ENCODE measurements at places on chromosomes 7 and 10. TPM values are rescaled to one million over a fixed set of nuclear protein-coding genes. Genes with fewer than 3 reads are reported as not detected.

GDF2 gene
- total RNA-seq = not detected

GRCh38 chr10:130635528-130635927 is 499.3 kb downstream of the GLRX3 start:
- no peaks in the 10 kb centered on the region for H3K4me1 ChIP-seq
- H3K36me3 ChIP-seq = no peaks in the 10 kb centered on the region
- H3K27me3 ChIP-seq = peaks cover 16% of the 10 kb centered on the region
- H3K4me3 ChIP-seq = no peak overlapping the region
- DNase-seq = no peak
- H3K27ac ChIP-seq = no peak overlapping the region

AKR1C3 gene
- total RNA-seq = not detected

DNA sequence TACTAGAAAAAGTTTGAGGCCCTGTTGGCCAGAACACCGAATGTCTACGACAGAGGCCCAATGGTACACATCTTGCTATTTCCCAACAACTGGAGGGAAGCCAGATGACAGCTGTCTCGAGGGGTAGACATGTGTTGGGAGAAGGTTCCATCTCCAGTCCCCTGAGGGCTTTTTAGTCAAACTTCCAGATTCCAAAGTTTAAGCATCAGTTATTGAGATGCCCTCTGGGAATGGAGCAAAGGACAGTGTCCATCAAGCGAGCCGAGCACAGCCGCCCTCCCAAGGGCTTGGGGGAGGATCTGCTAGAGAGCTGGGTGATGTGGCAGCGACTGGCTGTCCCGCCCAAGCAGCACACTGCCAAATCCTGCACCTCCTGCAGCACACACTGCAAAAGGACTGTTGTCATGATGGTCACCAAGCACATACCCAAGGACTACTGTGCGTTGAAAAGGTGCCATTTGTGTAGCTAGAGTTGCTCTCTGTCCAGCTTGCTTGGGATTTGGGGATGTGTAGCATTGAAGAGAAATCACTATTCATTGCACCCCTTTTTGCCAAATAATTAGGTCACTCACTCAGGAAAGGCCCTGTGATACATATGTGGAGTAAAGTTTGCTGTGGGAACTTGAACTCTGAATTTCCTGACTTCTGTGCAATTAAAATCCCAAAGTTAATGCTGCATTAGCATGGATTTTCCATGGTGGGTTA is 164.6 kb downstream of the TRIL start:
- no peaks in the 10 kb centered on the region for H3K27me3 ChIP-seq
- no peaks in the 10 kb centered on the region for H3K36me3 ChIP-seq
- no peak overlapping the region for H3K27ac ChIP-seq
- H3K4me3 ChIP-seq = no peak overlapping the region
- H3K4me1 ChIP-seq = no peaks in the 10 kb centered on the region

DNA sequence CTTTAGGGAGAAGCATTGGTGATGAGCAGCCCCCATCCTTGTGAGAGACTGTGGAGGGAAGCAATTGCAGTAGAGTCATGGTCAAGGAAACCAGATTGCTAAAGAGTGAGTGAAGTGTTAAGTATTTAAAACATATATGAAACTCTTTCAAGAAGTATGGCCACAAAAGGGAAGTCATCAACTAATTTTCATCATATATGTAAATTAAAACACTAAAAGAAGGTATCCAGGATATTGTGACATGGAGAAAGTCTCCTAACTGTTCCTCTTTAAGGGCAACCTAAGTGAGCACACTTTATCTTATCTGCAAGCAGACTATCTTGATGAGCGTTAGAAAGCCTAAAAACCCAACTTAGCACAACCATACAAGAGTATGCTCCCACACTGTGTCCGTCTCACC is 69.7 kb downstream of the CD36 start:
- DNase-seq = no peak
- H3K27me3 ChIP-seq = no peaks in the 10 kb centered on the region
- no peaks in the 10 kb centered on the region for H3K4me1 ChIP-seq
- H3K4me3 ChIP-seq = no peak overlapping the region
- H3K36me3 ChIP-seq = no peaks in the 10 kb centered on the region

GRCh38 chr7:91835826-91836368 is 44.6 kb downstream of the MTERF1 start:
- no peak overlapping the region for H3K4me3 ChIP-seq
- no peak overlapping the region for H3K27ac ChIP-seq
- H3K27me3 ChIP-seq = peaks cover 2% of the 10 kb centered on the region

GRCh38 chr7:108643136-108643535 is 73.5 kb downstream of the DNAJB9 start:
- H3K27ac ChIP-seq = no peak overlapping the region
- no peak for DNase-seq
- no peaks in the 10 kb centered on the region for H3K4me1 ChIP-seq
- peaks cover 2% of the 10 kb centered on the region for H3K27me3 ChIP-seq
- no peaks in the 10 kb centered on the region for H3K36me3 ChIP-seq
- H3K4me3 ChIP-seq = no peak overlapping the region

ARMS2 gene
- not detected for total RNA-seq

DNA sequence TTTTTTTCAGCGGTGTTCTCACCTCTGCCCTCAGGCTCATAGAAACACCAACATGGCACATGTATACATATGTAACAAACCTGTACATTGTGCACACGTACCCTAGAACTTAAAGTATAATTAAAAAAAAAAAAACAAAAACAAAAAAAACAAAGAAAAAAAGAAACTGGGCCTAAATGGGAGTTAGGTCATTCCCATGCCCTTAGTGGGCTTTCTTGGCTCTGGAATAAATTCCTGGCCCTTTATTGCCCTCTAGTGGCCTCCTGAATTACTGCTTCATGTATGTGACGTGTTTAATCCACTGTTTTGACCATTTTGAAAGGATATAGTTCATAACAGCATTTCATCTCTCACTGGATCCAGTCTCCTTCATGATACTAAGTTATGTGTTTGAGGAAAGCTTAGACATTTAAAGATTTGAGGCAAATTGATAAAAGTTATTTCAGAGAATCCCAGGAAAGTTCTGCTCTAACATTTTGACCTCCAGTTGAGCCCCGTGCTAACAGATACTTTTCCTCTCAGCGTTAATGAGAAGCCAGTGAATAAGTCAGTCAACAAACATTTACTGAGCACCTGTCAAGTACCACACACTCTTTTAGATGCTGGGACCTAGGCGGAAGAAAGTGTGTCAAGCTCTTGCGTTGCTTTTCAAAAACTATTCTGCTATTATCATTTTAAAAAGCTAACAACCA is 54.7 kb upstream of the SYPL1 start:
- H3K36me3 ChIP-seq = no peaks in the 10 kb centered on the region
- H3K4me3 ChIP-seq = no peak overlapping the region
- DNase-seq = no peak
- H3K27me3 ChIP-seq = peaks cover 16% of the 10 kb centered on the region

GRCh38 chr10:29956335-29956924 is 103.0 kb downstream of the JCAD start:
- H3K36me3 ChIP-seq = no peaks in the 10 kb centered on the region
- H3K4me1 ChIP-seq = no peaks in the 10 kb centered on the region
- H3K27me3 ChIP-seq = no peaks in the 10 kb centered on the region
- no peak overlapping the region for H3K4me3 ChIP-seq

- no peak for DNase-seq
- H3K36me3 ChIP-seq = no peaks in the 10 kb centered on the region
- H3K27me3 ChIP-seq = peaks cover 2% of the 10 kb centered on the region
Measured at GRCh38 chr10:59227136-59227673, 50.8 kb downstream of the PHYHIPL start.

DNA sequence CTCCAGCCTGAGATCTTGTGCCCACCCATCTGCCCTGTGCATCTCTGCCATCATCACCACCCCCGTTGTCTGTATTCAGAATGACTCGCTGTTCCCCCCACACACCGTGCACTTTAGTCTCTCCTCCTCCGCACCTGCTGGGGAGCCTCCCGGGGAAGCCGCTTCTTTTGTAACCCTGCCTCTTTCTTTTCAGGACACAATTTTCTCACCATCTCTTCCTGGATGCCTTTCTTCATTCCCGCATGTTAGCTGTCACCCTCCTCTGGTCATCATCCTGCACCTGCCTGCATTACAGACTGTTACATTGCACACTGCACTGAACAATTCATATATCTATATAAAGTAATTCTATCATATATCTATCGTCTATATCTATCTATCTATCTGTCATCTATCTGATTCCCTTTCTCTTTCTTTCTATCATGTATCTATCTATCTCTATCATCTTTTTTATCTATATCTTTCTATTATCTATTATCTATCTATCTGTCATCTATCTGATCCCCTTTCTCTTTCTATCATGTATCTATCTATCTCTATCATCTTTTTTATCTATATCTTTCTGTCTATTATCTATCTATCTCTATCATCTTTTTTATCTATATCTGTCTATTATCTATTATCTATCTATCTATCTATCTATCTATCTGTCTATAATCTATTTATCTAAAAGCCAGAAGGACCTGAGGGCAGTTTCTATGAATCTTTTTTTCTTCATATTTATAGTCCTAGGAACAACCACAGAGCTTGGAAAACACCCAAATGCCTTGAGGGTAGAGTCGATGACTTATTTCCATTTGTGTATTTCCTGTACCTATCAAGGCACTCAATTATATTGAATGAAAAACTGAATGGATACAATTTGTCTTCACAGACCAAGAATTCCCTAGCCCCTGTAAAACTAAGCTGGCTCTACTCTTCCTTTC is 642.5 kb downstream of the ACTR3B start:
- no peaks in the 10 kb centered on the region for H3K36me3 ChIP-seq
- H3K4me3 ChIP-seq = no peak overlapping the region
- no peaks in the 10 kb centered on the region for H3K27me3 ChIP-seq

CHAT gene
- total RNA-seq = 0.54 TPM

ITGB8 gene
- not detected for total RNA-seq

DNA sequence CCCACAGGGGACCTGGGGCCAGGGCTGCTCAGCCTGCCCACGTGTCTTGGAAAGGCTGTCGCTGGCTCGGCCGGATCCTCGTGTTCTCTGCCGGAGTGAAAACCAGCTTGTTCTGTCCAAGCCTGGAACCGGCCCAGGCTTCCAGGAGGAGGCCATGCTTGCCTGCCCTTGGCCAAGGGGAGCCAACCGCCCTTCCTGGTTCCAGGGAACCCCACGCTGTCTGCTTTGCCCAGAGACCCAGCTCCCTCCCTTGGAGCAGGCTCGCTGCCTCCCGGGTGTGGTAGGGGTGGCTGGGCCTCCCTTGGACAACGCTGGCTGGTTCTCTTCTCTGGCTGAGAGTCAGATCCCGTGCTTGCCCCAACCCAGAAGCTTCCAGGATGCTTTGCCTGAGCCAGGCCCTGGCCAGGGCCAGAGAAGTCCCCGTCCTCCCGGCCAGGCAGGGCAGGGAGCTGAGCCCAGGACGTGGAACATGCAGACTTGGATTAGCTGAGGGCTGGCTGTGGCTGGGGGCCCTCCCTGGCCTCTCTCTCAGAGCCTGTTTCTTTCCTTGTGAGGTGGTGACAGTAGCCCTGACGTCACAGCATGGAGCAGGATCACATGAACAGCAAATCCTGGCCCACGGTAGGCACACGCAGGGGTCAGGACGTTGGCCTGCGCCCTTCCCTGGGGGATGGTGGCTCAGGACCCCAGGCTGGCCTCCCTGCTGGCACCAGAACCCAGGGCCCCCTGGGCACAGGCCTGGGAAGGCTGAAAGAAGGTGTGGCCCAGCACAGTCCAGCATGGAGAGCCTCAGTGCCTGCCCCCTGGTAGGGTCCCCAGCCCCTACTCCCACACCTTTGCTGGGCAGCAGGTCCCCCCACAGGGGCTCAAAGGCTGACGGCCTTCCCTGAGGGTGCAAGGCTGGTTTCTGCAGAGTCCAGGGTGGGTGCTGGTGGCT is 67.5 kb downstream of the PWWP2B start:
- DNase-seq = no peak
- H3K36me3 ChIP-seq = no peaks in the 10 kb centered on the region
- no peaks in the 10 kb centered on the region for H3K4me1 ChIP-seq
- H3K27me3 ChIP-seq = peaks cover 5% of the 10 kb centered on the region
- no peak overlapping the region for H3K27ac ChIP-seq

FOXK1 gene
- total RNA-seq = 37.9 TPM

GRCh38 chr7:87517136-87517815 is 41.8 kb upstream of the ABCB4 start:
- no peaks in the 10 kb centered on the region for H3K4me1 ChIP-seq
- H3K27me3 ChIP-seq = no peaks in the 10 kb centered on the region
- DNase-seq = no peak
- no peak overlapping the region for H3K4me3 ChIP-seq

RAB18 gene
- 63.7 TPM for total RNA-seq

GRCh38 chr7:94335586-94335985 is 59.1 kb upstream of the COL1A2 start:
- no peak overlapping the region for H3K4me3 ChIP-seq
- no peak for DNase-seq
- no peaks in the 10 kb centered on the region for H3K4me1 ChIP-seq
- no peaks in the 10 kb centered on the region for H3K36me3 ChIP-seq
- no peaks in the 10 kb centered on the region for H3K27me3 ChIP-seq

GRCh38 chr10:120508393-120508792 is 51.4 kb downstream of the PLPP4 start:
- no peak overlapping the region for H3K4me3 ChIP-seq
- H3K27me3 ChIP-seq = no peaks in the 10 kb centered on the region
- no peak for DNase-seq
- H3K36me3 ChIP-seq = no peaks in the 10 kb centered on the region
- no peaks in the 10 kb centered on the region for H3K4me1 ChIP-seq

DNA sequence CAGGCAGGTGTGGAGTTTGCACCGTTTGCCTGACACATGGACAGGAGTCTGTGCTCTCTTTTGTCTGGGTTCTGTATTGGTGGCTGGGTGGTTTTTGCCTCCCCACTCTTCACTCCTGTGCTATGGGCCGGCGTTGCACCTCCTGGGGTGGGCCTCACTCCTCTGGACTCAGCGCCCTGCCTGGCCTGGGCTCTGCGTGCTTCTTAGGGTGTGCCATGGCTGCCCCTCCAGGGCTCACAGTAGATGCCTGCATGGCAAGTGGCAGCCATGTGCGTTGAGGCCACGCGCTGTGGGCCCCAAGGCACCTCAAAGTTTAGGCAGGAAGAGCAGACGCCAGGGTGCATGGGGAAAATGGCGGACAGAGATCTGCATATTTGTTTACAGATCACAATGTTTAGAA is 319.8 kb downstream of the ADARB2 start:
- H3K4me1 ChIP-seq = peaks cover 6% of the 10 kb centered on the region
- peaks cover 23% of the 10 kb centered on the region for H3K27me3 ChIP-seq
- H3K4me3 ChIP-seq = no peak overlapping the region
- no peak overlapping the region for H3K27ac ChIP-seq

All from activated T-helper 1 cell treated with anti-CD3 and anti-CD28 coated beads, Interleukin-12 subunit alpha, Interleukin-12 subunit beta, Interleukin-2, Interleukin-4 antibody, amounts not matched to agents 30 ng/mL and 10 ng/mL and 1 ng/mL, durations not matched to agents 14 hours and 24 hours and 36 hours (primary cell).